Right ventricle myocardium inferior (tissue), 1 donor: ENCODE measurements at places on chromosomes 3 and 15. TPM values are rescaled to one million over a fixed set of nuclear protein-coding genes. Genes with fewer than 3 reads are reported as not detected.

The LDHAL6B gene
- not detected for total RNA-seq

The GOLGA6L7 gene
- not detected for total RNA-seq

DNA sequence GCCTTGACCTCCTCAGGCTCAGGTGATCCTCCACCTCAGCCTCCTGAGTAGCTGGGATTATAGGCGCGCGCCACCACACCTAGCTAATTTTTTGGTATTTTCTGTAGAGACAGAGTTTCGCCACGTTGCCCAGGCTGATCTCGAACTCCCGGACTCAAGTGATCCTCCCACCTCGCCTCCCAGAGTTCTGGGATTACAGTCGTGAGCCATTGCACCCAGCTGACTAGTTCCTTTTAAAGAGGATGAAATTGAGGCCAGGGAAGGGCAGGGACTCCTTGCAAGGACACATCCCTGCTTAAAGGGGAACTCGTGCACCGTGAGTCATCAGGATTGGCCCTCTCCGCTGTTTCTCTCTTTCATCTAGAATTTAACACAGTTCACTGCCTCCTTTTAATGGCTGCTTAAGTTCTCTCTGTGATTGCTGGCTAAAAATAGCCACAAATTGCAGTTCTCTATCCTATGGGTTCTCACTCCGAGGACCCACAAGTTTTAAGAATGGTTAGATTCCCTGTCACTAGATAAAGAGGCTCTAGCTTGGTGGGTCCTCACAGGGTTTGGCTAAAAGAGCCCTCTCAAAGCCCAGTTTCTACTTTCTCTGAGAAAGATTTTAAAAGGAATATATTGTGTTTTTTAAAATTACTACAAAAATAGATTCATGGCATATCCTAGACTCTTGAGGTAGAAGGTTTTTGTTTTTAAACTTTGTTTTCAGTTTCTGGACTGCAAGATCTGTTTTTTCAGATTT, 1.4 kb downstream of the CRTAP start:
- peak; percentile 76 for DNase-seq

- DNase-seq, result no peak
These were observed 159.8 kb upstream of the MITF start for GRCh38 chr3:69579306-69580041.

- no peak for DNase-seq
These were observed 150.6 kb upstream of the ROPN1 start for GRCh38 chr3:124142389-124142970.

DNA sequence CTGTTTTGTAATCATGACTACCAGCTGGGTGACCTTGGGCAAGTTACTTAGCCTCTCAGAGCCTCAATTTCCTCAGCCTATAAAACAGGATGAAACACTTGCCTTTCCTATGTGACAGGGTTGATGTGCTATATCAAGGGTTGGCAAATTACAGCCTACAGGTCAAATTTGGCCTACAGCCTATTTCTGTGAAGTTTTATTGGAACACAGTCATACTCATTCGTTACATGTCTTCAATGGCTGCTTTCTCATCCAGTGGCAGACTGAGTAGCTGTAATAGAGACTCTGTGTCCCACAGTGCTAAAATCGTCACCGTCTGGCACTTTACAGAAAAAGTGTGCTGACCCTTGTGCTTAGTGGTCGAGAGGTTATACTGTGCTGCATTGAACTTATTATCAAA, 16.6 kb downstream of the ABHD6 start:
- DNase-seq, result no peak

DNA sequence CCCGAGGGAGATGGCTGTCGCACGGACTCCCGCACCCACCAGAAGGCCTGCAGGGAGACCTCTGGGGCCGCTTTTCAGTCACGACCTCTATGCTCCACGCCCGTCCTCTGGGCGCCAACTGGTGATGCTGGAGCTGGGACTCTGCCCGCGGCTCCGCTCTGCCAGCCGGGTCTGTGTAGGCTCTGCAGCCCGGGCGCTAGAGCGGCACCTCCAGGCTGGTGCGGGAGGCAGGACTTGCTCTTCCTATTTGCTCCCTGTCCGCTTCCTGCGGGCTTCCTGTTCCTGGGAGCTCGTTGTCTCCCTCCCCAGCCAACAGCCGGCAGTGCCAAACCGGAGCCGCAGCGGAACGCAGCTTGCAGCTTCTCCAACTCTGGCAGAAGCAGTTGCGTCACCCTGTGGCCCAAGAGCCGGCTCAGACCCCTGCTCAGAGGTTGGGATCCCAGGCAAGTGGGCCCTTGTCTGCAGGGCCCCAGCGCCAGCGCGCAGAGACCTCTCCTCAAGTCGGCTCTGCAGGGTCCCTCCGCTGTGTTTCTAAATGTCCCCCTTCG, 285.9 kb downstream of the XXYLT1 start:
- peak; percentile 83 for DNase-seq

GRCh38 chr3:5564278-5564666, 376.8 kb downstream of the EDEM1 start:
- no peak for DNase-seq

GRCh38 chr3:49035281-49035680, 6.1 kb upstream of the IMPDH2 start:
- DNase-seq, result no peak

- no peak for DNase-seq
These were observed 62.2 kb downstream of the DIPK2A start for GRCh38 chr3:144033863-144034262.
